ENCODE measurements at places on chromosomes 5 and 9.

GRCh38 chr9:89008744-89009545 is 17.7 kb downstream of the S1PR3 start:
- no peak for DNase-seq

- no peak for DNase-seq
These were observed 954 bp downstream of the TBCA start for GRCh38 chr5:77774981-77775789.

GRCh38 chr9:78707481-78707991 is 410.6 kb downstream of the PSAT1 start:
- no peak for DNase-seq

GRCh38 chr5:143077453-143078103 is 307.4 kb downstream of the ARHGAP26 start:
- DNase-seq = no peak

- DNase-seq = no peak
These were observed 149.9 kb upstream of the PRR16 start for GRCh38 chr5:120314191-120314590.

GRCh38 chr9:19785230-19785629 is 3.6 kb downstream of the SLC24A2 start:
- no peak for DNase-seq

All from stimulated activated CD4-positive, alpha-beta T cell treated with anti-CD3 and anti-CD28 coated beads, TNF-alpha, amount 100 ng/mL, for 1 hour (primary cell).